ENCODE measurements at places on chromosomes 2 and 18.
A peak's percentile ranks its signal among the peaks of the same experiment; 100 is the strongest.

GRCh38 chr18:26710470-26711096 lies 154.9 kb downstream of the AQP4 start:
- H3K27ac ChIP-seq = no peak overlapping the region
- DNase-seq = peak; percentile 58
- peaks cover 16% of the 10 kb centered on the region for H3K4me1 ChIP-seq
- peaks cover 21% of the 10 kb centered on the region for H3K27me3 ChIP-seq

- no peak overlapping the region for H3K4me3 ChIP-seq
- no peak for DNase-seq
- H3K27me3 ChIP-seq = no peaks in the 10 kb centered on the region
- peaks cover 3% of the 10 kb centered on the region for H3K4me1 ChIP-seq
These were observed 213.7 kb downstream of the KCNJ3 start for GRCh38 chr2:154912215-154912614.

GRCh38 chr18:37483221-37483971 lies 82.2 kb downstream of the CELF4 start:
- H3K4me3 ChIP-seq = no peak overlapping the region
- H3K27me3 ChIP-seq = peaks cover 46% of the 10 kb centered on the region
- no peak overlapping the region for H3K27ac ChIP-seq
- H3K4me1 ChIP-seq = no peaks in the 10 kb centered on the region
- H3K36me3 ChIP-seq = no peaks in the 10 kb centered on the region

DNA sequence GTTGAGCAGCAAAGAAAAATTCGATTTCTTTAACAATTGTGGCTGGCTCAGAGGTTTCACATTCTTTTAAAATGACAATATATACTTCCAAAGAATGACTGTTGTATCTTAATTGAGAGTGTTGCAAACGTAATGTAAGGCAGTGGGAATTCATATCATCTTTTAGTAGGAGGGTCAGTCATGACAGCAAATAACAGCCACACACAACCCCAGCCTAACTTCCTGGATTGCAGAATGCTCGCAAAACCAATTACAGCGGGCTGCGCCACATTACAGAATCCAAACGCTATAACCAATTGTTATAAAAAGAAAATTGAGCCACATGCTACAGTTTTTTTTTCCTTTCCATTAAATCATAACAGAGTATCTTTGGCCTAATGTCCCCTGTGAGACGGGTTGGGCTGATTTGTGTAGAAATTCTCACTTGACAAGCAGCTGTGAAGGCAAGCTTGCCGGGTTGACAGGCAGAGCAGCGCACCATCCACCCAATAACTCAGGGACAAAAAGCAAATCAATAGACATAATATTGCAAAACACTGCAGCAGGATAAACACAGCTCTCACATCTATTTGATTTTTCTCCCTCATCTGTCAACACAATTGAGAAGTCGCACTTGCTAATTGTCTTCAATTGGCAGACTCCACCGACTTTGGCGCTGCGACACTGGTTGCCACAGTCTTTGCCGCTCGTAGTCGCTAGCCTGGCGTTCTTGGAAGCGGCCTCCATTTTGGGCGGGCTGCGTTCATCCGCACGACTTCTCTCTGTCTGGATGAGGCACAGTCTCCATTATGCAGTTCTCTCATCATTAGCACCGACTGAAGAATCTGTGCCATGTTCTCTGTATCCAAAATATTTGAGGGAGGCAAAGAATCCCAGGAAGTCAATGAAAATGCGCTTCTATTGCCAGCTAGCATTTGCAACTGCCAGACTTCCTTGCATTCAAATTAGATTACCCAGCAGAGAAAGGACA lies 95.0 kb upstream of the CCDC68 start:
- H3K4me1 ChIP-seq = no peaks in the 10 kb centered on the region
- H3K27ac ChIP-seq = no peak overlapping the region
- H3K27me3 ChIP-seq = peaks cover 4% of the 10 kb centered on the region
- no peaks in the 10 kb centered on the region for H3K36me3 ChIP-seq

DNA sequence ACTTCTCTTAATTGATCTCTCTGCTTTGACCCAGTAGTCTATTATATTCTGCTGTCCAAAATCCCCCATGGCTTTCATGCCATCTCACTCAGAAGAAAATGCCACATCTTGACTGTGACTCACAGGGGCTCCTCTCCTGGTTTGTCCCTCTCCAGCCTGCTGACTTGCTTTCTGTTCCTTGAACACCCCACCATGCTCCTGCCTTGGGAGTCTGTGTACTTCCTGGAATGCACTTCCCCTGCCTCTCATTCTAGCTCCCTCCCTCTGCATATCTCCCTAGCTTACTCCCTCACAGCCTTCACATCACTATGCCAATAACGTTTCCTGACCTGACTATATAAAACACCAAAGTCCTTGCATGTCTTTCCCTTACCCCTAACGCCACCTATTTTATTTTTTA lies 167.2 kb downstream of the TRIB2 start:
- DNase-seq = no peak
- H3K36me3 ChIP-seq = no peaks in the 10 kb centered on the region
- H3K4me1 ChIP-seq = no peaks in the 10 kb centered on the region
- H3K4me3 ChIP-seq = no peak overlapping the region

GRCh38 chr2:64273524-64274398 lies 129.5 kb upstream of the PELI1 start:
- no peaks in the 10 kb centered on the region for H3K36me3 ChIP-seq
- H3K4me1 ChIP-seq = peaks cover 19% of the 10 kb centered on the region
- no peaks in the 10 kb centered on the region for H3K27me3 ChIP-seq
- peak; percentile 58 for DNase-seq
- no peak overlapping the region for H3K27ac ChIP-seq
- no peak overlapping the region for H3K4me3 ChIP-seq

DNA sequence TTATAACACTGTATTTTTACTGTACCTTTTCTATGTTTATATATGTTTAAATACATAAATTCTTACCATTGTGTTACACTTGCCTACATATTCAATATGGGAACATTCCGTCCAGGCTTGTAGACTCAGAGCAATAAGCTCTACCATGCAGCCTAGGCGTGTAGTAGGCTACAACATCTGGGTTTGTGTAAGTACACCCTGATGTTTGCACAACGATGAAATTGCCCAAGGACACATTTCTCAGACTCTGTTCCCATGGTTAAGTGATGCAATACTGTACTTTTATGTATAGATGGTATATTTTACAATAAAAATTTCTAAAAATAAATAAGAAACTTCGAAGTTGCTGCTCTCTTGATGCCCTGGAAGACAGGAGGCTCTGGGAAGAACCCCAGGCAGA lies 38.4 kb downstream of the YPEL5 start:
- no peaks in the 10 kb centered on the region for H3K36me3 ChIP-seq
- H3K27ac ChIP-seq = no peak overlapping the region
- no peaks in the 10 kb centered on the region for H3K27me3 ChIP-seq
- no peaks in the 10 kb centered on the region for H3K4me1 ChIP-seq
- DNase-seq = no peak
- H3K4me3 ChIP-seq = no peak overlapping the region

DNA sequence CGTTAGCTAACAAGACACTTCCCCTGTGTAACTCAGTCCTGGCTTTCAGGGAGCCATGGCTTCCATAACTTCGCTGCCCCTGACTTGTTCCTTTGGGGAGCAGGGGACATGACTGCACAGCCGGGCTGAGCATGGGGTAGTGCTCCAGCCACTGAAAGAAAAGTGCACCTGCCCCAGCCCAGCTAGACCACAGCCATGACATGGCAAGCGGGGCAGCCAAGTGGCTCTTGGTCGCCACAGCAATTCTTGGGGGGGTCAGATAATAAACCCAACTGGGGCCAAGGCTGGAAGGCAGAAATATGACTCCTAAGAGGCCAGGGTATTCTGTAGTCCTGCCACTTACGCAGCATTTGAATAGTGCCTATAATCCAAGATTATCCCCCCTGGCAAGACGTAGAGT lies 289.1 kb downstream of the GBX2 start:
- no peaks in the 10 kb centered on the region for H3K4me1 ChIP-seq
- H3K27ac ChIP-seq = no peak overlapping the region
- H3K4me3 ChIP-seq = no peak overlapping the region
- H3K27me3 ChIP-seq = no peaks in the 10 kb centered on the region
- H3K36me3 ChIP-seq = no peaks in the 10 kb centered on the region
- no peak for DNase-seq

- H3K27me3 ChIP-seq = no peaks in the 10 kb centered on the region
- H3K27ac ChIP-seq = no peak overlapping the region
- H3K36me3 ChIP-seq = no peaks in the 10 kb centered on the region
- H3K4me3 ChIP-seq = no peak overlapping the region
- no peaks in the 10 kb centered on the region for H3K4me1 ChIP-seq
These were observed 31.2 kb downstream of the ARHGAP25 start for GRCh38 chr2:68765739-68766375.

DNA sequence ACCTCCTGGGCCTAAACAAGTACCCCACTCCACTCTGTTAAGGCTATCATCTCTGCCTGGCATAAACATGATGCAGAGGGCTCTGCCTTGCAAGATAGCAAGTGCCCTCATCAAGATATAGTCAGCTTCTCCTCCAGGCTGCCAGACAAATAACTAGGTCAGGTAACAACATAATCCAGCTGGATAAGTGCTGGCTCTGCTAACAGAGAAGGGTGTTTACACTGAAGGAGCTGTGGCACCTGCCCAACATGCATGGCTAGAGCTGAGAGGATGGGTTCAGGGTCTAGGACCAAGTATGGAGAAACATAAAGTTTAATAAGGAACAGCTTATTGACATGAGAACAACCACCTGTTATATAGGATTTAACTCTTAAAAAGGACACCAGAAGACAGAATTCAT lies 42.8 kb downstream of the DLGAP1 start:
- no peak overlapping the region for H3K27ac ChIP-seq
- no peaks in the 10 kb centered on the region for H3K36me3 ChIP-seq
- H3K27me3 ChIP-seq = no peaks in the 10 kb centered on the region
- no peak for DNase-seq
- no peak overlapping the region for H3K4me3 ChIP-seq
- no peaks in the 10 kb centered on the region for H3K4me1 ChIP-seq

- no peaks in the 10 kb centered on the region for H3K36me3 ChIP-seq
- no peak for DNase-seq
- peaks cover 14% of the 10 kb centered on the region for H3K4me1 ChIP-seq
These were observed 44.5 kb downstream of the KCNF1 start for GRCh38 chr2:10956006-10956790.

GRCh38 chr2:7116511-7116910 lies 199.3 kb downstream of the RNF144A start:
- no peak overlapping the region for H3K27ac ChIP-seq
- no peak overlapping the region for H3K4me3 ChIP-seq
- no peaks in the 10 kb centered on the region for H3K27me3 ChIP-seq
- DNase-seq = no peak

GRCh38 chr18:79725486-79725885 lies 45.9 kb downstream of the CTDP1 start:
- H3K36me3 ChIP-seq = peaks cover 63% of the 10 kb centered on the region
- H3K27me3 ChIP-seq = no peaks in the 10 kb centered on the region
- H3K4me3 ChIP-seq = no peak overlapping the region
- no peaks in the 10 kb centered on the region for H3K4me1 ChIP-seq

- no peak for DNase-seq
- H3K4me1 ChIP-seq = no peaks in the 10 kb centered on the region
- H3K27me3 ChIP-seq = no peaks in the 10 kb centered on the region
- no peaks in the 10 kb centered on the region for H3K36me3 ChIP-seq
- H3K27ac ChIP-seq = no peak overlapping the region
These were observed 978.3 kb downstream of the BCL11A start for GRCh38 chr2:59575191-59575590.

DNA sequence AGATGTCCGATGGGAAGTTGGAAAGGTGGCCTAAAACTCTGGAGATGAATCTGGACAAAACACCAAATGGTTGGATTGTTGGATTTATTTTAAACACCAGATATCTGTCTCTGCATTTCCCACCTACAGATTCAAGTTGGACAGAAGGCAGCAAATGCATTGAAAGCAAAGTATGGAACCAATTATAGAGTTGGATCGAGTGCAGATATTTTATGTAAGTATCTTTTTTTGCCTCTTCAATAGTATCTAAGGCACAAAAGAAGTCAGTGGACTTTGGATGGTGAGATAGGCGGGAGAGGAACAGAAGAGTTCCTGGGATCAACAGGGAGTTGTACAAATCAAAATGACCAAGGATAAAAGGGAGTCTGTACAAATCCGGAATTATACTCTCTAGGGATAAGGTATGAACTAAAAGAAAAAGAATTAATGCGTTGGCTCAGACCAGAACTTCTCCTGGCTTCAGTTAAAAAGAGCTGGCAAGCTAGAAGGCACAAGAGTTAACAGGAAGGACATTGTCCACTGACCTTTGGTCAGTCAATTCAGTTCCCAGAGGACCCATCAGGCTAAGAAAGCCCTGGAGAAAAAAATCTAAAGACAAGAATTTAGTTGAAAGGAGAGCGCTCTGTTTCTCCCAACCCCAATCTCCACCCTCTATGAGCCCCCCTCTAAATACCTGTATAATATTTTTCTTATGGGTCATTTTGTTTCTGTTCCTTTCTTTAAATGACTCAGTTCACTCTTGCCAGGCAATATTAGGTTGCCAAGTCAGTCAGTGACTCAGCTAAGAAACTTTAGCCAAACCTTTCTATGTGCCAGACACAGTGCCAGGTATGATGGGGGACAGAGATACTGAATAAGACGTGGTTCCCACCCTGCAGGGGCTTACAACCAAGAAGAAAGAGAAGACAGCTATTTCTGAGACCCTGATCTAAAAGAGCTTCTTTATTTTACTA lies 29.1 kb downstream of the CPO start:
- DNase-seq = no peak
- H3K4me3 ChIP-seq = no peak overlapping the region
- H3K27me3 ChIP-seq = no peaks in the 10 kb centered on the region
- H3K36me3 ChIP-seq = no peaks in the 10 kb centered on the region
- H3K27ac ChIP-seq = no peak overlapping the region

DNA sequence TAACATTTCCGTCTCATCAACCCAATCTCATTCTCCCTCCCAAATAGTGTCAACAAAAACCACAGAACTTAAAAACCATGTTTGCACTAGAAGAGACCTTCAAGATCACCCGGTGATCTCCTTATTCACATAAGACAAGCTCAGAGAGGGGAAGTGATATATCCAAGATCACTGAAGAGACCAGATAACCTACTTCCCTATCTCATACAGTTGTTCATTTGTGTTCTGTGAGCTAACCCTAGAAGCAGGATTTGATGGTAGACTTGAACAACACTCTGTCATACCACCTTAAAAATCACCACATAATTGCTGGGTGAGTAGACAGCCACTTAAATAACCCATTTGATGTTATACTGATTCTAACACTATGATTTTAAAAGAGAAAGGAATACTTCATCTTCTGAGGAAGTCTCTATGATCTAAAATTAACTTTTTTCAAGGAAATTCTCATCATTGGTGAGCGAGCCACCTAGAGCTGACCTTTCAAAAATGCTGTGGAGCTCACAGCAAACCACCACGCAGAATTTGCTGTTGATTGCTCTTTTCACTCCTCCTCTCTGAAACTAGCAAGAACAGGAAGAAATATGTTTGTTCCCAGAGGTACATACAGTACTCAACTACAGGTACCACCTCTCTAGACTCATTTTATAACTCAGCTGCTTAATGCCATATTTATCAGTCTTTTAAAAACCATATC lies 15.1 kb downstream of the AAK1 start:
- H3K4me1 ChIP-seq = no peaks in the 10 kb centered on the region
- H3K27me3 ChIP-seq = no peaks in the 10 kb centered on the region
- H3K36me3 ChIP-seq = no peaks in the 10 kb centered on the region
- no peak overlapping the region for H3K4me3 ChIP-seq
- H3K27ac ChIP-seq = no peak overlapping the region

Measured in endodermal cell (in vitro differentiated cells).